ENCODE measurements at places on chromosomes 16 and 17.

GRCh38 chr17:67531291-67531690, 154.2 kb downstream of the PITPNC1 start:
- no peak for DNase-seq

- no peak for DNase-seq
Observed at GRCh38 chr16:23383881-23384280, 69.1 kb downstream of the COG7 start.

- no peak for DNase-seq
Observed at GRCh38 chr16:83392743-83393142, 415.0 kb upstream of the HSBP1 start.

- no peak for DNase-seq
Observed at GRCh38 chr17:55735731-55736405, 13.2 kb upstream of the TMEM100 start.

- DNase-seq, result no peak
Observed at GRCh38 chr17:78798695-78799559, 16.9 kb upstream of the CYTH1 start.

GRCh38 chr16:84738255-84739038, 38.6 kb downstream of the USP10 start:
- no peak for DNase-seq

- no peak for DNase-seq
Observed at GRCh38 chr17:43816336-43817320, 16.3 kb downstream of the MPP3 start.

- no peak for DNase-seq
Observed at GRCh38 chr17:61393550-61393903, 6.1 kb upstream of the TBX2 start.

DNA sequence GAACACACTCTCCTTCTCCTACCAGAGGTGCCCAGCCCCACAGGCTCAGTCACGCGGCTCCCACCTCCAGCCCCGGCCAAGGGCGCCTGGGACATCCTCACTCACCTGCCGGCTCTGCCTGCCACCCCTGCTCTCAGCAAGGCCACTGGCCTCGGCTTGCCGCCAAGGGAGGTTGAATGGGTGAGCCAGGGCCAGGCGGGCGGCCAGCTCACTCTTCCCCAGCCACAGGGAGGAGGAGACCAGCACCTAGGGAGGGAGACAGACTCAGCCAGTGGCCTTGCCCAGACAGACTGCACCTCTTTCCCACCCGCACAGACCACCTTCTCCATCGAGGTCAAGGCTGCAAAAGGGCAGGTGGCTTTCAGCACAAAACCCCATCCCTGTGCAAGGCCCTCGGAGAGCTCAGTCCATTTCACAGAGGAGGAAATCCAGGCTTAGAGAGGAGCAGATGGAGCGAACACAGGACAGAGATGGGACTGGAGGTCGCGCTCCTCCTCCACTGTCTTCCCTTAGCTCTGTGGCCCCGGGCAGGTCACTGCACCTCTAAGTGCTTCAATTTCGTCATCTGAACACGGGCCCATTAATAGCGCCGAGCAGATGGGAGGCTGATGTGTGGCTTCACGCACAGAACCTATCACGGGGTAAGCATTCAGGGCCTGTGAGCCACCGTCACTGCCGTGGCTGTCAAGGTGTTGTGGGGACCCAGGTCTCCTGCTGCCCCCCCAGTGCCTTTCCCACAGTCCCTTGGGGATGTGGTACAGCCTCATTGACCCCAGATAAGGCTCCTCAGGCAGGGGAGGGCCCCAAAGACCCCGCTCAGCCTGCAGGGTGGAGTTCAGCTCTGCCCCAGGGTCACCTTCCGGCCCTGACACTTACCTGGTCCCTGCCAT, 56.1 kb downstream of the RMI2 start:
- no peak for DNase-seq

- no peak for DNase-seq
Observed at GRCh38 chr17:29846298-29846697, 83.7 kb downstream of the SSH2 start.

- no peak for DNase-seq
Observed at GRCh38 chr17:54891176-54891821, 9.4 kb upstream of the TOM1L1 start.

DNA sequence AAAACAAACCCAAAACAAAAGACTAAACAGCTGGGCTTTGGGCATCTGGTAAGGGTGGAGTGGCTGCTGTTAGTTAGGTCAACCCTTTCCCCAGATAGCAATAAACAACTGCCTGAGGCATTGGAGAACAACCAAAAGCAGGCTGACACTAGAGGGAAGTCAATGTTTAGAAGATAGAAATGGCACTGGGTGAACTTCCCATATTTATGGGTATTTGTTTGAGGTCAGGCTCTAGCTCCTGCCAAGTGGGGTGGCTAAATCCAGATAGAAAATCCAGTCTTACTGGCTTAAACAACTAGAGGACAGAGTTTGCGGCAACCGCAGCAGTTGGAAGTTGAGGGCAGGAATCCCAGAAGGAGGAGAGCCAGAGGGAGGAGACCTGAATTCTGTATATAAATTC, 79.4 kb downstream of the SDK2 start:
- no peak for DNase-seq

DNA sequence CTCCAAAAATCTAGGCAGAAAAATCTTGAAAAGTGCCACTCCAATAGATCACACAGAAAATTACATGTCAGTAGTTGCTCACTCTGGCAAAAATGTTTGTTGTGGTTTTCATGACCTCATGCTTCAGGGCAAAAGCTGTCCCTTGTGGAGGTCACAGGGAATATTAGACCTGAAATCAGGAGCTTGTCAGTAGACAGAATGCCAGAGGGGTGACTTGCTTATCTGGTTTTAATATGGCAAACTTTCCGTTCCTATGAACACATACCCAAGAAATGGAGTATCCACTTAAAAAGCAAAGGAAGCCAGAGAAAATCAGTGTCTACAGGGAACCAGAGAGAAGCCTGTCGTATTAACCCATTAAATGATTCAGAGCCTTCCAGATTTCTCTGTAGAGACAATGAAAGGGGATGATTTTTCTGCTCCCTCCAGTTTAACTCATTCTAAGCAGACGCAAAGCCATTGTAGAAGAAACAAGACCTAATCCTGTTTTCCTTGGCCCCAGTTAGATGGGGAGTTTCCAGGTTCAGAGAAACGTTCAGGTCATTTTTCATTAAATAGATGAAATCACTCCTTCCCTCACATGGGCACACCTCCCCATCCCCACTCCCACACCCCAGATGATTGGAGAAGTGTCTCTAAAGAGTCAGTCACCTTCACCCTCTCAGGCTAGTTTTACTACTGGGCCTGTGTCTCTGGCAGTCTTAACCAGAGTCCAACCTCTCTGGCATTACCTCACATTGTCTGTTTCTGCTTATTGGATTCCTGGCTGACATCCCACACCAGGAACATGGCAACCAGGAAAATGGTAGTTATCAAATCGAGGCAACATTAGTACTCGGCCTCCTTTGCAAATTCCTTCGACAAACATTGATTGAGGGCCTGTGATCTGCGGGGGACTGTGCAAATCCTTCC, 6.0 kb downstream of the SOX9 start:
- no peak for DNase-seq

GRCh38 chr16:64903770-64904169, 218.1 kb downstream of the CDH11 start:
- DNase-seq, result no peak

DNA sequence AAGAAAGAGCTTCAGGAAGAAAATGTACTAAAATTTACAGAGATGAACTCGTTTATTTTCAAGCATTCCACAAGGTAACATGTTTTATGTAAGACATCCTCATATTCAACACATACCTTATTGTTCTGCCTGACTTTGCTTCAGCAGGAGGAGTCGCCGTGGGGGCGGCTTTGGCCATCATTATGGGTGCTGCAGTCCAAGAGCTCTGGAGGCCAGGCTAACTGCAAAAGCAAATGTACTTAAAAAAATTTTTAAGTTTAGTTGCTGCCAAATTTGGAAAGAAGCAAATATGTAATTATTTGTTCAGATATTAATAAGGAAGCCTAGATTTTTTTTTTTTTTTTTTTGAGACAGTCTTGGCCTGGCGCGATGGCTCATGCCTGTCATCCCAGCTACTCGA, 4.1 kb upstream of the SPG7 start:
- DNase-seq, result no peak

- DNase-seq, result no peak
Observed at GRCh38 chr16:86798247-86799041, 220.1 kb downstream of the FOXL1 start.

DNA sequence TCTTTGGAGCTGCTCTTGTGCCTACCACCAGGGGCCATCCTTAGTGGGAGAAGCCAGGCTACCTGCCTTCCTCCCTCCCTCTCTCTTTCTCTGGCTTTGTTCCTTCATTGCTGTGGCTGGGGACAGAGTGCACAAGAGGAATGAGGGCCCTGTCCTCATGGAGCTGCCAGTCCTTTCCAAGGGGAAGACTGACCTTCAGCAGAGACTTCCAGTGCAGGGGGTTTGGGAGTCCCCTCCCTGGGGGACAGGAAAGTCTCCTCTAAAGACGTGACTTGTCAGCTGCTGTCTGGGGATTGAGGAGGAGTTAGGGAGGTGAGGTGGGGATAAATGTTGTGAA, 108.1 kb downstream of the CMIP start:
- DNase-seq, result no peak

DNA sequence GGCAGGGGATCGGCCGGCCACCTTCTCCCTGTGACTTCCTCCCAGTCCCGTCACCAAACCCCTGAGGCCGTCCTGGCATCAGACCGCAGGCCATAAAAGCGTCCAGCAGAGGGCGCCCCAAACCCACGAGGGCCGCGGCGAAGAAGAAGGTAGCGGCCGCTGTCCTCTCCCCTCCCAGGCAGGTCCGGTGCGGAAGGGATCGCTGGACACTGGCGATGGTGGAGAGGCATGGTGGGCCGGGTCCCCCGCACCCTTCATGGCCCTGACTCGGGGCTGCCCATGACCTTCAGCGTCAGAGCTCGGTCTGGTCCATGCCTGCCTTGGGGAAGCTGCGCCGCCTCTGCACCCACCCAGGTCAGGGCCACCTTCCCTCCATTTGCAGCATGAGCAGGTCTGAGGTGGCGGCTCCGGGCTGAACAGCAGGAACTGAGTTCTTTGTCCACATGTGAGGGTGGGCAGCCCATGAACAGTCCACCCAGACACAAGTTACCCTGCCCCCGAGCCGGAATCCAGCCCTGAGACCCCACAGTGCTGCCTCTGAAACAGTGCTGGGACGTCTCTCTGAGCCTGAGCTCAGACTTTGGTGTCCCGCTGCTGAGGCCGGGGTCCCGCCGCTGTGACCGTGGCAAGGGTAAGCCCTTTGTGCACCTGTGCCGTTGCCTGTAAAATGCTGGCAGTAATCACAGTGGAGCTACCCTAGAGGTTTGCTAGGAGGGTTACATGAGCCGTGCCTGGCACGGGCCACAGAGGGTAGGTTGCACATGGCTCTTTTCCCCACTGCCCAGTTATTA, 40.8 kb upstream of the CMIP start:
- DNase-seq, result no peak

- DNase-seq, result no peak
Observed at GRCh38 chr17:4566785-4567184, 6.4 kb upstream of the GGT6 start.

DNA sequence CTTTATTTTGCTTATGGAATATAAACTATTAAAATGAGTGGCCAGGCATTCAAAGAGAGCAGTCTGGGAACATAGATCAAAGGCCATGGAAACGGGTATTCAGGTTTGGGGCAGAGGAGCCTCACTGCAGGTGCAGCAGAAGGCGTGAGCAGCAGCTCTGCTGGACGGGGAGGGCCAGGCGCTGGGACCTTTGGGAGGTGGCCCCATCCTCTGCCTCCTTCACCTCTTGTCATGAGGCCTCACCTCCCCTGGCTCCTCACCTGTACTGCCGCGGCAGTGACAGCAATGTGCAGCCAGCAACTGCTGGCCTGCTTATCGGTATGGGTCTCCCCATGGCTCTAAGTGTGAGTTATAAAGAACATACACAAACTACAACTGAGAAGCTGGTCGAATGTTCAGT, 109.4 kb downstream of the CDK5R1 start:
- no peak for DNase-seq

DNA sequence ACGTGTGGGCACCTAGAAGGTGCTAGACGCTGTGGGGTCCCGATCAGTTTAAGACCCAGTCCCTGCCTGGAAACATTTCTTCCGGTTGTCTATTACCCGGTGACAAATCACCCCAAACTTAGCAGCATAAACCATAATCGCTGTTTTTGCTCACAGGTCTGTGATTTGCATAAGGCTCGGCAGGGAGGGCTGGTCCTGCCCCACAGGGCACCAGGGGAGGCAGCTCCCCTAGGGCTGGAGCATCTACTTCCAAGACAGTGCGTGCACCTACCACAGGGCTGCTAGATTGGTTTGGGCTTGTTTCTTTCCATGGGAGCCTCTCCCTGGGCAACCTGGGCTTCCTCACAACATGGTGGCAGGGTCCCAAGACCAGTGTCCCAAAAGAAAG, 214.5 kb upstream of the CIBAR2 start:
- no peak for DNase-seq

DNA sequence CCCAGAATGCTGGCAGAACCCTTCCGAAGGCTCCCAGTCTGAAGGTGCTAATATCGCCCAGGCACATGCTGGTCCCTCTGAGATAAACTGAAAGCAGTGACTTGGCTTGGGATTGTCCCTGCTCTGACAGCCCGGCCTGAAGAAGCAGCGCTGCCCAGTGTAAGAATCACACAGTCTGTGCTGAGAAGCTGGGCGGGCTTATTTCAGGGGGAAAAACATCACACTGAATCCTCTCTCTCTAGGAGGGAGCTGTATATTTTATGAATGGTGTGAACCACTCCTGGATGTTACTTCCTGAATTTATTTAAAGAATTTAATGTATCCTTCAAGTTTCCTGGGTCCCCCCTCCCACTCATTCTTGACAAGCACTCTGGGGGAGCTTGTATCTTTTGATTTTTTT, 36.3 kb downstream of the GAS7 start:
- DNase-seq, result no peak

DNA sequence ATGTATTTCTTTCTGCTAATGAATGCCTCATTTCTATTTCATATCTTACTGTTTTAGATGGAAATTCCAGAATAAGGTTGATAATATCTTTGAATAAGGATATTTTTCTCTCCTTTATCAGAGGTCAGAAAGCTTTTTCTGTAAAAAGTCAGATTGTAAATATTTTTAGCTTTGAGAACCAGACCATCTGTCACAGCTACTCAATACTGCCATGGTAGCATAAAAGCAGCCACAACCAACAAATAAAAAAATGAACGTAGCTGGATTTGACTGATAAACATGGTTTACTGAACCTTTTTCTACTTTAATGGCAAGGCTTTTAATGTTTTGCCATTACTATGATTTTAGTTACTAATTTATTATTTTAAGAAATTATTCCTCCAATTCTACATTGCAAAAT, 217.4 kb upstream of the COX10 start:
- no peak for DNase-seq

- DNase-seq, result no peak
Observed at GRCh38 chr17:60240290-60240689, 90.5 kb downstream of the CA4 start.

DNA sequence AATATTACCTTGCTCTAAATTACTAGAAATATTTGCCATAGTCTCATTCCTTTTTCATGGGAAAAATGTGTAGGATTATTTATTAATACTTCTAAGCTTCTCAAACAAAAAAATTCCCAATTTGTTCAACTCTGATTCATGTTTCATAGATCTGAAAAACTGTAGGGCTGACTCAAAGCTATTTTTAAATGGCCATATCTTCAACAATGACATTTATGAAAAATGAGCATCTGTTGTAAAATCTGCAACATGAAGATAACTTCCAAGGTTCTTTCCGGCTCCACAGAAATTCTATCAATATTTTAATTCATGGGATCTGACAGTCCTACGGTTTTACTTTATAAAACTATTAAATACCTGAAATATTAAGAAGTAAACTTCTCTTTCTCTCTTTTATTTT, 192.7 kb upstream of the KCNJ16 start:
- no peak for DNase-seq

Data from GOT3 (cell line).